ENCODE measurements at places on chromosomes 2 and 18. TPM values are rescaled to one million over a fixed set of nuclear protein-coding genes. Genes with fewer than 3 reads are reported as not detected.

DNA sequence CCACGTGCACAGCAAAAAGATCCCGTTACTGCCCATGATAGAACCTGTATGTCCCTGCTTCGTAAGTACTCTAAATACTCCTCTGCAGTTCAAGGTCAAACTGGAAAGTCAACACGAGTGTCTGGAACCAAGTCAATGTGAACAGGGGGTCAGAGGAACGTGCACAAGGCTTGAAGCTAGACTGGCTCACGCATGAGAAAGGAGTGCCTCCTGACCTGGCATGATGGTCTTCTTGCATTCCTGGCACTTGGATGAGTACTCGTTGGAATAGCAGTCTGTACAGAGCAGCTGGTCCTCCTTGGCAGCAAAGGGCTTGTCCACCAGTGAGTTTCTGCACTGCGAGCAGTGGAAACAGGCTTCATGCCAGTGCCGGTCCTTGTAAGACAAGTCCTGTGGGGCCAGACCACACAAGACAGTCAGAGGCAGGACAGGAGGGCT is 25.5 kb downstream of the FHL2 start:
- DNase-seq: no peak

TANC1 gene
- total RNA-seq: 0.48 TPM

DNA sequence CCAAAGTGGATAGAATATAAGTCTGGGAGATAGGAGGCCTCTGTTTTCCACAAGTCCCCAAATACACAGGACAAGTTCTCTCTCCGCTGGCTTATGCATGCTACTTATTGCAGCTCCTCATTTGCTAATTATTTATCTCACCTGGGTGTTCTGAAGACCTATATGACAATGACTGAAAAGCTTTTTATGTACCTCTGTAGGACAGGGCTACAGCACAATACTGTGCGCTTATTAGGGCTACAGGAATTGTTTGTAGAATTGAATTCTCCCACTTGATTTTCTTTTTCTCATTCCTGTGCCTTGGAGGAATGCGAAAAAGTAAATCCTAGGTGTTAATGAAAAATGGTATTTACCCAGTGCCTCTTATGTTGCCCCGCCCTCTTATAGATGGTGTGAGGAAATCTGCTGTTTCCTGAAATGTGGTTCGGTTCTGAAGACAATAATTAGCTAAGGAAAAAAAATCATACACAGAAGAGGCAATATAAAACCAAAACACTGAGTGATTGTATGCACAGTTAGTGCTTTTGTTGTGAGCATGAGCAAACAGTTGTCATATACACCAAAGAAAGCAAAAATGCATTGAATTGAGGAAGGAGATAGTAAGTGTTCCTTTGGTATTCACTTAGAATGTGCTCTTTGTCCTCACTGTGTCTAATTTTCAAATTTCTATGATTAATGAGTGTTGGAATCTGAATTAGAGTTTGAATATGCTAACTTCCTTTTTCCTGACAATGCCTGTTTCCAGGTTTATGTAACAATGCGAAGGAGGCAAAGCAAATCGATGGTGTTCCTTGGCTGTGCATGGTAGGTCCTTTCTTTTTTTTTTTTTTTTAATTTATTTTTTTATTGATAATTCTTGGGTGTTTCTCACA is 78.7 kb upstream of the PNPT1 start:
- DNase-seq: no peak

DNA sequence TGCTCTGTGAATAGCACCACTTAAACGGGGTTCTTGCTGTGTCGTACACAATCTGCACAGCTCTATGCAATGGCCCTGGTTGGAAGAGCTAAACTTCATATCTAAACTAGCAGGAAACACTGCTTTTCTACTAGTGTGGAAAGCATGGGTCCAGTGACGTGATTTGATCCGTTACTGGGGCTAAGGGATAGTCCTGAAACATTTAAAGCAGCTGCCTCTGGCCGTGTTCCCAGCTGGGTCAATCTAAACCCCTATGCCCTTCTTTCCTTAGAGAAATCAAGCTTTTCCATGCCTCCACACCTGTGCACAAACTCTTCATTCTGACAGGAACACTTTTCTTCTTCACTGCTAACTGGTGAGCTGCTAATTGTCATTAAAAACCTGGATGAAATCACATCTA is 5.4 kb upstream of the IGFBP5 start:
- no peak for DNase-seq

DNA sequence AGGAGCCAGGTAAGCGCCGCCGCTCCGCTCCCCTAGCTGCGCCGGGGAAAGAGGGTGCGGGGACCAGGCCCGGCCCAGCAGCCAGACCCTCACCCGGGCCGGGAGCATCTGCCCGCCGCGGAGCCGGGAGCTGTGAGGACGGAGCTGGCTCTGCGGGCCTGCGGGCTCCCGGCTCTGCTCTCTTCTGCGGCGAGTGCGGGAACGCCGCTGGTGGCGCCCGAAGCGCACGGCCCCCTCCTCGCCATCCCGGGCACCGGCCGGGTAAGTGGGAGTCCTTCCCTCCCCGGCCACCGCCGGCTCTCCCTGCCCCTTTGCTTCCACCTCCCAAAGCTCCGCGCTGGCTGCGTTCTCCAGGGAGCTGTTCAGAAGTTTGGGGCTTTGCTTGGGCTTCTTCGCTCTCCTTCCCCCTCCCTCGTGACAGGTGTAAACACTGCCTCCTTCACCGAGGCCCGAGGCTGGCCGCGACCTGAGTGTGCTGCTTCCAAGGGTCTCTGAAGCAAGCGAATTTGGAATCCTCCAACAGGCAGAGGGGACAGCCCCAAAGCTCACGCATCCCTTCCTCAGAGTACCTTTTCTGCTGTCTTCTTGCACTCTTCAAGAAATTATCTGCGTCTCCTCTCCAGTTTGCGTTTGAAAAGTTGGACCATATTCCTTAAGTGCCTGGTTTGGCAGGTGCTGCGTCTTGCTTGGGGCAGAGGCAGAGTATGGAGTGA is 632 bp downstream of the AFTPH start:
- DNase-seq: no peak

PDE11A gene
- not detected for total RNA-seq

DNA sequence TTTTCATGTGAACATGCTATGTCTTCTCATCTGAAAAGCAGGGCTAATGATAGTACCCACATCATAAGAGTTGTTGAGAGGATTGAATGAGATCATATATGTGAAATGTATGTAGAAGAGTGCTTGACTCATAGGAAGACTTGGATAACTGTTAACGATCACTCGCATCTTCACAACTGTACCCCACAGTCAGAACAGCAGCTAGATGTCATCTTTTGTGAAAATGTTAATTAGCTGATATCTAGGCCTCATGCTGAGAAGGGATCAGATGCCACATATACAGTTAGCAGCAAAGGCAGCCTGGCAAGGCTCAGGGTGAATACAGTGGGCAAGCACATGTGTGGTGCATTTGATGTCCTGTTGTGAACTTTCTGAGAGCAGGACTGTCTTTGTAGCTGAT is 24.2 kb downstream of the MAP3K20 start:
- no peak for DNase-seq

DNA sequence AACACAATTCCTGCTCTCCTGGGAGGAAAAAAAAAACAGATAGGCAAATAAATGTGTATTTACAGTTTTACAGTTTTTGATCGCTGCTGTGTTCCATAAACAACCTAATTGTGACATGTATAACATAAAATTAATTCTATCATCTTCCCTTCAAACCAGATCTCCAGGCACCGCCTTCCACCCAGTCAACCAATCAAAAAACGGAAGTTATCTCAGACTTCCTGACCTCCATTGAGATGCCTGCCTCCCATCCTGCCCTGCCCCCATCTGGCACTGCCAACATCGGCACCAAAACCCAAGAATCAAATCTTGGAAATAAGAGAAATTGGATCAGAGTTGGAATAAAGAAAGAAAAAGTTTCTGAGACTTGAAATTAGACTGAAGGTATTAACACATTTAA is 3.1 kb upstream of the RIOK3 start:
- DNase-seq: no peak

GRCh38 chr2:157748371-157749142 is 119.9 kb upstream of the ACVR1C start:
- DNase-seq: no peak

DNA sequence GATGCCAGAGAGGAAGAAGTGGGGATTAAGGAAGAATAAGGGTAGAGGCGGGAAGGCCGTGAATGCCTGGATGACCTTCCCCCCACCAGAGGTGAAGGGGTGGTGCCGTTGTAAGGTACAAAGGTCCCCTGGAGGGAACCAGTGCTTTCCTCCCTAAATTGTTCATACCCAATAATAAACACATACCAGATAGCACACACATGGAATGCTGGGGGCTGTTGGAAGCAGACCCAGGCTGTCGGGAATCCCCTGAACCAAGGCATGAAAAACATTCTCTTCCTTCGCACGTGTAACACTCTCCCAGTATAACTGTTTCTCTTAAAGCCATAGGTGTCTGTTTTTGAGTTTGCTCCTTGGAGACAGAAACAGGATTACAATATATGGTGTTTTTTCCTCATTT is 107.1 kb upstream of the CTAGE1 start:
- no peak for DNase-seq

SATB2 gene
- total RNA-seq: 0.10 TPM

IL36A gene
- not detected for total RNA-seq

GRCh38 chr2:80054346-80054675 is 250.2 kb downstream of the LRRTM1 start:
- no peak for DNase-seq

GRCh38 chr18:1840878-1841277 is 730.4 kb downstream of the METTL4 start:
- no peak for DNase-seq

DNA sequence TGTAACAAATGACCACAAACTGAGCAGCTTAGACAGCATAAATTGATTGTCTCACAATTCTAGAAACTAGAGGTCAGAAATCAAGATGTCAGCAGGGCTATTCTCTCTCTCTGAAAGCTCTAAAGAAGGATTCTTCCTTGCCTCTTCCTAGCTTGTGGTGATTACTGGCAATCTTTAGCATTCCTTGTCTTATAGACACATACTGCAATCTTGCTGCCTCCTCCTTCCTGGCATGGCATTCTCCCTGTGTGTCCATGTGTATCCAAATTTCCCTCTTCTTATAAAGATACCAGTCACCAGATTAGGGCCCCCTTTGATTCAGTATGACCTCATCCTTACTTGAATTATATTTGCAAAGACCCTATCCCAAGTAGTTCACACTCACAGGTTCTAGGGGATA is 2.3 kb downstream of the ASB3 start:
- DNase-seq: no peak

GRCh38 chr2:142531377-142531776 is 346.1 kb upstream of the KYNU start:
- DNase-seq: no peak

DNA sequence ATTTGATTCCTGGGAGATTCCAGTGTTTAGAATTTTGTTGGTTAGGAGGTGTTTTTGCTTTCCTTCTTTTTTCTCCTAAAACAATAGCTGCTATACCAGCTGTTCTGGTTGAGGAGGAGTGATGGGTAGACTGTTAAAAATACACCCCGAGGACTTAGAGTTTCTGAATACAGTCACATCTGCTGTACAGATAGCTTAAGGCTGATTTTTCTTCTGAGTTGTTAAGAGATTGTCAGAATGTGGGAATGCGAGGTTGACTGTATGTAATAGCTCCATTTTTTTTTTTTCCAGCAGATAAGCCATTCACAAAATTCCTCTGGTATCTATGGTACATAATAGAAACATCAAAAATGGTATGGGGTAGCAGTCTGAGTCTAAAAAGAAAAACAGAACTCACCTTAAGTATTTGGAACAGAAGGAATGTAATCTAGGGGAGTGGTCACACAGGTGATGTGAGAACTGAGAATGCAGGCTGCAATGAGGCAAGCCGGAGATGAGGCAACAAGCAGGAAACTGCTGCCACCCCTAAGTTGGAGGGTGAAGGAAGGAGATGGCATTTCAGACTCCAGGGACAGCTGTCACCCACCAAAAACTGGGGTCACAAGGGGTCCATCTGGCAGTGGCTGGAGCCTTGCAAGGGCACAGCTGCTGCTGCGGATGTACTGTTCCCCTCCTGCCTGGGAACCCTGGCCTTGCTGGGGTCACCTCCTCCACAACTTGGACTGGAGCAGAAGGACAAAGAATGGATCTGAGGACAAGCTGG is 2.4 kb downstream of the DGKD start:
- no peak for DNase-seq

DNA sequence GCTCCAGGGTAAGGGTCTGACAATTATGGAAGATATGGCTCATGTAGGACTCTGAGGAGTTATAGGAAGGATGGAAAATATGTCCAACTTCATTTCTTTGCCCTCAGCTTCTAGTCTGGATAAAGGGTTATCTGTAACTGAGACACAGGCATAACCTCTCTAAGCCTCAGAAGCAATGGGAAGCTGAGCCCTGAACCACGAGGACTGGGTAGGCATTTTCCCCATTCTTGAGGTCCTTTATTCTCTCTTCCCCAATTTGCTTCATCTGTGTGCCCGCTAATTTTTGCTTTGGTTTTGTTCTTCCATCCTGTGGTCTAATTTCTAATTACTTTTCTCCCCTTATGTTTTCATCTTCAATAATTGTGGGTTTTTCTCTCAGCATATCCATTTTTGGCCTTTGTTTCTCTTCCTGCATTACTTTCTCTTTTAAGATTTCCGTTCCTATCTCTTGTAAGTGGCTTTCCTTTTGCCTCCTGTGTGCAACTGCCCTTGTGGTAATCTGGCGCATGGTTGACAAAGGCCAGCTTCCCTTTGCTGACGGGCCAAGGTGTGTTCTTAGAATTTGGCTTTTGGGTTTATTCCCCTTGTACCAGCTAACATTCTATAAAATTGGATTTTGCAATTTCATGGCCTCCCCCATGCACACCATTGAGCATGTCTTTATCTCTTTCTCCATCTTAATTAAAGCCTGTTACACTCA is 343.8 kb downstream of the TXNL1 start:
- DNase-seq: no peak

GRCh38 chr2:74959106-74959751 is 786 bp downstream of the POLE4 start:
- no peak for DNase-seq

NCK2 gene
- 36.5 TPM for total RNA-seq

DNA sequence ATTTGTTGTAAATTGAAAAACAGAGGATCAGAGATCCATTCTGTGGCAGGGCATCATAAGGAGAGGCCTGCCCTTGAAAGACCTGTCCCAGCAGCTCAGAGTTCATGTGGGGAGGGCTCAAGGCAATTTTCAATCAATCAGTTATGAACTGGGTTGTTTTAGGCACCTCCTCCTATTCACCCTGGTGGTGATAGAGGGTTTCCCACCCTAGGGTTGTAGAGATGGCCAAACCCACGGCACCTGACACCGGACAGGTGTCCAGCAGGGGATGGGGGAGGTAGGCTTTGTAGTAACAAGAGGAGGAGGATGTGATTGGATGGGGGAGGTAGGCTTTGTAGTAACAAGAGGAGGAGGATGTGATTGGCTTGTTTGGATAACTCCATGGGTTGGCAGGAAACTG is 205.7 kb downstream of the SOCS6 start:
- DNase-seq: no peak

CCDC102B gene
- total RNA-seq: 2.7 TPM

NBAS gene
- total RNA-seq: 33.1 TPM

- DNase-seq: no peak
Measured at GRCh38 chr2:226077031-226077430, 677.5 kb downstream of the NYAP2 start.

GALR1 gene
- total RNA-seq: not detected

- no peak for DNase-seq
Measured at GRCh38 chr2:101597347-101597944, 100.1 kb upstream of the MAP4K4 start.
